ENCODE measurements at places on chromosomes 3 and 15.

GRCh38 chr3:139108253-139108969, 63.7 kb upstream of the PRR23C start:
- DNase-seq: no peak

DNA sequence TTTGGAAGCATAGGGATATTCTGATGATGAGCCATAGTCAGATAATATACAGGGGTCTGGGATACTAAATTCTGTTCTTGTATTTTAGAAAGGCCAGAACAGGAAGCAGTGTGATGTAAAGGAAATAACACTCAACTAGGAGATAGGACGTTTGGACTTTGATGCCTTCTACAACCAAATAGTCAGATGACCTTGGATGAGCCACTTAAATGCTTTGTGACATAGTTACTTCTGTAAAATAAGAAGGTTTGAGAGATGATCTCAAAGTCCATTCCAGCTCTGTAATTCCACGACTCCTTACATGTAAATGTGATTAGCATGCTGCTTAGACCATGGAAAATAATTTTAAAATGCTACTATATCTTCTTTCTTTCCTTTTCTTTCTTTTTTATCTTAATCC, 29.5 kb upstream of the CCDC54 start:
- DNase-seq: no peak

DNA sequence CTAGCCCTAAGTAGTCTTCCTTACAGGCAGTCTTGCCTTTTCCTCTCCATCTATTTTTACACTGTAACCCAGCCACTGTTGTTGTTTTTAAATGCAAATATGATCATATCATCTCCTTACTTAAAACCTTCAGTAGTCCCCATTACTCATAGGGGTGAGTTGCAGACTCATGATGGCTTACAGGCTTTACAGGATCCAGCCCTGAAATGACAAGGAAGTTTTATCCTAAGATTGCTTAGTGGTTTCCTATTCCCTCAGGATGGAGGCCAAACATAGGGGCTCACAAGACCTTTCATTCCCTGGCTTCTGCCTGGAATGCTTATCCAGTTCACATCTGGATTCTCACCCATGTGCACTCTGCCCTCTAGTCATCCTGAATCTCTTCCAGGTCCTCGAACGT, 27.7 kb upstream of the PCOLCE2 start:
- no peak for DNase-seq

GRCh38 chr3:12985148-12985547, 88.1 kb downstream of the IQSEC1 start:
- DNase-seq: no peak

GRCh38 chr3:19029837-19030521, 118.3 kb upstream of the KCNH8 start:
- DNase-seq: no peak

- no peak for DNase-seq
These were observed 9.5 kb downstream of the PCSK6 start for GRCh38 chr15:101479851-101480612.

DNA sequence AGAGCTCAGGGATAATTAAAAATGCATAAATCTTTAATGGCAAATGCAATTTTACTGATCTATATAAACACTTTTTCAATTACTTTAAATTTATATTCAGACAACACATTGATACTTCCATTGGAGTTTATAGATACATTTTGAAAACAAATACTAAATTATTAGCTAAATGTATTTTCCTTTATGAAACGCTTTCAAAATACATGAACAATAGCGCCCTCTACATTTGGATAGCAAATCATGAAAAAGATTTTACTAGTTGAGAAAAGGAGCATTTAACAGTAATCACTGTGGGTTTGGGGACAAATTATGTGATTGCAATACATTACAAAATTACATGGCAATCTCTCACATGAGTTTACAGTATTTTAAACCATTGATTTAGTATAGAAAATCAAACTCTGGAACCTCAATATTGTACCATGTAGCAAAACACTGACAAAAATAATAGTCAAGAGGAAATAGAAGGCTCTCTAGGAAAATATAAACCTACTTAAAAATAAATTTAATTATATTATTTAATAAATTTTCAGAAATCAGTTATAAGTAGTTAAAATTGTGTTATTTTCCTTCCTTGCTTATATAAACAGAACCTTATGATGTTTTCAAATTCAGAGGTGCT, 207.9 kb downstream of the ZIC1 start:
- no peak for DNase-seq

GRCh38 chr3:195551381-195551978, 8.4 kb upstream of the PPP1R2 start:
- no peak for DNase-seq

- no peak for DNase-seq
These were observed 25.6 kb downstream of the PRR23E start for GRCh38 chr3:127218454-127218922.

GRCh38 chr15:55221090-55222011, 24.6 kb upstream of the RSL24D1 start:
- peak; percentile 32 for DNase-seq

GRCh38 chr15:33322091-33322490, 11.3 kb downstream of the RYR3 start:
- no peak for DNase-seq

DNA sequence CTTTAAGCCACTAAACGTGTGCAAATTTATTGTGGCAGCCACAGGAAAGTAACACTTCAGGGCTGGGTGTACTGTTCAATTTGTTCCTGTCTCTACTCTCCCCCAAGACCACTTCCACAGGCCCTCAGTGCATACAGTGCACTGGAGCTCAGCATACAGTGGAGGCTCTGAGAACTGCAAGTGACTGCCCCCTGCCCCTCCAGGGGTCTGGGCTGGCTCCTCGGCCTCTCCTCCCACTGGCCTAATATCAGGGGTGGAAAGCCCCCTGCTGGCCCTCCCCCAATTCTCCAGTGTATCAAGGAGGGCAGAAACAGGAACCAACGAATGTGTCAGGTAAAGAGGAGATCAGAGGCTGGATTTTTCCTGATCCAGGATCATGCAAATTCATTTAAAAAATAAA, 19.9 kb upstream of the HEG1 start:
- DNase-seq: no peak

DNA sequence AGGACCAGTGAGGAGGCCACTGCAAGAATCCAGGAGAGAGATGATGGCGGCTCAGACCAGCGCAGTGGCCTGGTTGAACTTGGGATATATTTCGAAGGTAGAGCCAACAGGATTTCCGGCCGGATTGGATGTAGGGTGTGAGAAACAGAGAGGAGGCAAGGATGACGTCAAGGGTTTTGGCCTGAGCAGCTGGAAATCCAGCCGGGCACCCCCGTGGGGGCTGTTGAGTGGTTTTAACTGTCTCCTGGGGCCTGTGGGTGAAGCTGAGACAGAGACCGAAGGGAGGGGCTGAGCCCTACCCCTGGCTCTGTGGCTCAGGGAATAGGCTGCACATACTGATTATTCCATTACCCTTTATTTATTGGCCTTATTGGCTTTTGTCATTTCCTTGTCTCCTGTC, 45.7 kb downstream of the EXOG start:
- no peak for DNase-seq

- DNase-seq: no peak
These were observed 32.7 kb upstream of the NUDT16 start for GRCh38 chr3:131348911-131349310.

Data from activated naive CD4-positive, alpha-beta T cell treated with Interleukin-2 at 50 U/mL for 16 hours (primary cell).